ENCODE measurements at places on chromosomes 11 and 22. TPM values are rescaled to one million over a fixed set of nuclear protein-coding genes. Genes with fewer than 3 reads are reported as not detected.

The GUCY1A2 gene
- total RNA-seq = 0.06 TPM

The OR5A2 gene
- not detected for total RNA-seq

The LRRC32 gene
- 0.29 TPM for total RNA-seq

The CFAP300 gene
- 0.72 TPM for total RNA-seq

The USP47 gene
- total RNA-seq = 21.3 TPM

The MDK gene
- total RNA-seq = 604 TPM

The GTPBP1 gene
- total RNA-seq = 36.2 TPM

Data from epithelial cell of proximal tubule (primary cell).